Heart left ventricle (tissue), 16 donors: ENCODE measurements at places on chromosomes 16 and 17. TPM values are rescaled to one million over a fixed set of nuclear protein-coding genes. Genes with fewer than 3 reads are reported as not detected.

Gene WFIKKN1
- 0.51 TPM for polyA plus RNA-seq

Gene HSD17B2
- polyA plus RNA-seq, result not detected

Gene TNFRSF13B
- polyA plus RNA-seq, result not detected

Gene CCL1
- not detected for polyA plus RNA-seq

Gene TBX6
- 0.26 TPM for polyA plus RNA-seq

Gene LPO
- polyA plus RNA-seq, result not detected

Gene TBC1D3E
- polyA plus RNA-seq, result not detected

Gene CBFA2T3
- 11.1 TPM for polyA plus RNA-seq

Gene KIAA0753
- 2.7 TPM for polyA plus RNA-seq

Gene MYL11
- not detected for polyA plus RNA-seq
